Osteoblast (primary cell): ENCODE measurements at places on chromosomes 7 and 10. TPM values are rescaled to one million over a fixed set of nuclear protein-coding genes. Genes with fewer than 3 reads are reported as not detected.

The CFAP70 gene
- total RNA-seq = 1.1 and 1.2 TPM in 2 replicates

The MYL10 gene
- total RNA-seq = not detected in 2 replicates

The WNT2 gene
- total RNA-seq = under 0.01 TPM in 2 replicates

GRCh38 chr7:37598824-37599223, 84.7 kb upstream of the GPR141 start:
- DNase-seq = peak; percentile 9
- H3K36me3 ChIP-seq = no peaks in the 10 kb centered on the region
- H3K27ac ChIP-seq = no peak overlapping the region

DNA sequence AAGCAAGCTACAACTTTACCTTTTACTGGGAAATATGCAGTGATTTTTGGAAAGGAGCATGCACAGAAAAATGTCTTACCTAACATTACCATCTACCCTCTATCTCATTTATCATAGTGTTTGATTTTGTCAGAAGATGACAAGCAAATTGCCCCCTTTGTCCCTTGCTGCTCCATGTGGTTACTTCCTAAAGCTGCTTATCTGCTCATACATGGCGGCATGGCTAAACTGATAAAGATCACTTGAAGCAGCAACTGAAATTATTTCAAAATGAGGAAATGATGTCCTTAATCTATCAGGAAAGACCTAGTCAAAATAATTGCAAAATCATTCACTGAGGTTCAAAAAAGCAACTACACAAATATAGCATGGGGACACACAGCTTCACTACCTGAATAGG, 1198.5 kb upstream of the SORCS1 start:
- no peak overlapping the region for H3K4me3 ChIP-seq
- no peak overlapping the region for H3K27ac ChIP-seq
- DNase-seq = no peak
- H3K36me3 ChIP-seq = no peaks in the 10 kb centered on the region

DNA sequence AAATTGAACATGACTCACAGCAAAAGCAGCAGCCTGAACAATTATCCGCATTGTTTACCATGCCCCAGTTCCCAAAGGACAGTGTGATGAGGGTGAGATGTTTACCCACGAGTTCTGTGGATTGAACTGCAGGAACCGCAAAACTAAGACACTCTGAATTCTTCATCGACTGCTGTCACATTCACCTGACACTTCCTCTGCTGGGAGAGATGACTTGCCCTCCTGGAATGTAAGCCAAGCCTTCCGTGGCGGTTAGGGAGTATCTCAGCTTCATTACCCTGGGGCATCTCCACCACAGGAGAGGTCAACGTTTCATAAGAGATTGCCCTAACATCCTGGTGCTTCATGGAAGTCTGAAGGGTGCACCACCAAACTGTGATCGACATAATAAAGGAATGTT, 374.6 kb upstream of the ADARB2 start:
- no peaks in the 10 kb centered on the region for H3K4me1 ChIP-seq
- H3K36me3 ChIP-seq = no peaks in the 10 kb centered on the region
- no peak overlapping the region for H3K4me3 ChIP-seq
- H3K27me3 ChIP-seq = no peaks in the 10 kb centered on the region

- H3K27ac ChIP-seq = no peak overlapping the region
- H3K4me3 ChIP-seq = no peak overlapping the region
- DNase-seq = no peak
- peaks cover 64% of the 10 kb centered on the region for H3K36me3 ChIP-seq
These were observed 23.9 kb downstream of the KIN start for GRCh38 chr10:7763929-7764328.

DNA sequence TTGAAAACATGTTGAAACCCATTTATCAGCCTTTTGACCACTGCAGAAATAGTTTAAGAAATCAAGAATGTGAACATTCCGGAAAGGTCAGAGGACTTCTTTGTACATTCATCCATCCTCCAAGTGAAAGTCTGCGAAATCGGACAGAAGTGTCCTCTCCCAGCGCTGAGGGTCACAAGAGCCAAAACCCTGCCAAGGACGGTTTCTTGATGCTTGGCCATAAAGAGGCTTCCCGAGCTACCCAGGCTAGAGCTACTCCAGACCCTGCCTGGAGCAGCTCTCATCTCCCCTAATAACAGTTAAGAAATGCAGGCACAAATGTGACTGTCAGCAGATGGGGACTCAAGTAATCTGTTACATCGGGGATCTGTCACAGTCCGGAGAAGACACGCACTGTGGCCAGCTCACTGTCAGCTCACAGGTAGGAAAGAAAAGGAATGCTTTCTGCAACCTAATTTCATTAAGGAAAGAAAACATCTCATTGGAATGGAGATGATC, 4.5 kb upstream of the CYTH3 start:
- H3K27ac ChIP-seq = no peak overlapping the region
- H3K36me3 ChIP-seq = no peaks in the 10 kb centered on the region
- DNase-seq = peak; percentile 67
- no peak overlapping the region for H3K4me3 ChIP-seq

GRCh38 chr7:127983804-127984332, 47.4 kb downstream of the LRRC4 start:
- H3K27ac ChIP-seq = no peak overlapping the region
- H3K4me1 ChIP-seq = no peaks in the 10 kb centered on the region
- no peaks in the 10 kb centered on the region for H3K36me3 ChIP-seq
- H3K27me3 ChIP-seq = no peaks in the 10 kb centered on the region
- no peak overlapping the region for H3K4me3 ChIP-seq
